Progenitor cell of endocrine pancreas (in vitro differentiated cells): ENCODE measurements at places on chromosomes 13 and 19.

- peaks cover 10% of the 10 kb centered on the region for H3K27me3 ChIP-seq
- no peak overlapping the region for H3K27ac ChIP-seq
- DNase-seq, result no peak
- H3K4me3 ChIP-seq, result no peak overlapping the region
- H3K4me1 ChIP-seq, result no peaks in the 10 kb centered on the region
Measured at GRCh38 chr19:30467239-30467638, 95.1 kb downstream of the ZNF536 start.

DNA sequence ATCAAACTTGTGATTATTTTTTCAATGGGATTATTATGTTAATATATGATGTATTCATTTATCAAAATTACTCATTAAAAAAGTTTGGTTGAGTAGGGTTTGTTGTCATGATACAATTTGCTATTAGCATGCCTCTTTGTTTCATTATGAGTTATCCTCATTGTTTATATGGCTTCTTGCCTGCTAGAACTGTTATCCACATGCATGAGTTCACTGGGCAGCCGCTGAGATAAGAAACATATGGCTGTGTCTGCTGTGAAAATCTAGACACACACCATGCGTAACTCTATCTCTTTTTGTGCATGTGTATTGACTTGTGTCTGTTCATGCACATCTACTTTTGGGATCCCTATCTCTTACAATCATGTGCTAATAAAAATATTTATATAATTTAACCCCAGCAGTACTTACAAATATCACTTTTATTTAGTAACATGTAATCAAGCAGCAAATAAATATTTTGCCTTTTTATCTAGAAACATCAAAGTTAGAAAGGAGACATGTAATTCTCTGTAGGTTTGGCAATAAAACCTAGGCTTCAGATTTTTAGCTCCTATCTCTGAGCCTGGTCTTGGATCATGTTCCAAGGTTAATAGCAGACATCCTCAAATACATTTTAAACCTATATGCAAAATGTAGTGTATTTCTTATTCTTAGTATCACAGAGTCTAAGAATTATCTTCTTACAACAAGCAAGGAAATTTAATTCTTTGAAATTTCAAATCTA, 11.2 kb upstream of the KLF12 start:
- no peak for DNase-seq
- peaks cover 4% of the 10 kb centered on the region for H3K4me1 ChIP-seq
- no peak overlapping the region for H3K4me3 ChIP-seq

GRCh38 chr13:27638521-27638920, 16.8 kb downstream of the POLR1D start:
- no peak overlapping the region for H3K4me3 ChIP-seq
- H3K27ac ChIP-seq, result no peak overlapping the region
- peaks cover 4% of the 10 kb centered on the region for H3K4me1 ChIP-seq
- no peaks in the 10 kb centered on the region for H3K36me3 ChIP-seq
- no peaks in the 10 kb centered on the region for H3K27me3 ChIP-seq

- peaks cover 29% of the 10 kb centered on the region for H3K36me3 ChIP-seq
- H3K4me3 ChIP-seq, result no peak overlapping the region
- peak overlapping the region; percentile 4 for H3K27ac ChIP-seq
- H3K4me1 ChIP-seq, result no peaks in the 10 kb centered on the region
- DNase-seq, result no peak
Measured at GRCh38 chr13:100630555-100630954, 42.0 kb upstream of the GGACT start.

DNA sequence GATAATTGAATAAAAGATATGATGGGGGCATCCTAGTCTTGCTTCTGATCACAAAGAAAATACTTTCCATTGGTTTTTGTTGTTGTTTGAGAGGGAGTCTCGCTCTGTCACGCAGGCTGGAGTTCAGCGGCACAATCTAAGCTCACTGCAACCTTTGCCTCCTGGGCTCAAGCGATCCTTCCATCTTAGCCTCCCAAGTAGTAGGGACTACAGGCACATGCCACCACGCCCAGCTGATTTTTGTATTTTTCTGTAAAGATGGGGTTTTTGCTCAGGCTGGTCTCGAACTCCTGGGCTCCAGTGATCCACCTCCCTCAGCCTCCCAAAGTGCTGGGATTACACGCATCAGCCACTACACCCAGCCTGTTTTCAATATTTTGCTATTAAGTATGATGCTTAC, 17.1 kb upstream of the PSMC4 start:
- H3K4me3 ChIP-seq, result no peak overlapping the region
- H3K36me3 ChIP-seq, result no peaks in the 10 kb centered on the region
- H3K27me3 ChIP-seq, result no peaks in the 10 kb centered on the region
- no peak overlapping the region for H3K27ac ChIP-seq
- no peak for DNase-seq
